Activated B cell treated with CpG ODN at 0.5 μM for 24 hours (primary cell): ENCODE measurements at places on chromosomes 7 and 10. TPM values are rescaled to one million over a fixed set of nuclear protein-coding genes. Genes with fewer than 3 reads are reported as not detected.

GRCh38 chr7:133551466-133551865, 298.6 kb downstream of the EXOC4 start:
- DNase-seq: no peak

- peak; percentile 18 for DNase-seq
Observed at GRCh38 chr7:104231054-104232046, 23.5 kb upstream of the ORC5 start.

- DNase-seq: no peak
Observed at GRCh38 chr10:59006511-59007306, 169.7 kb upstream of the PHYHIPL start.

DNA sequence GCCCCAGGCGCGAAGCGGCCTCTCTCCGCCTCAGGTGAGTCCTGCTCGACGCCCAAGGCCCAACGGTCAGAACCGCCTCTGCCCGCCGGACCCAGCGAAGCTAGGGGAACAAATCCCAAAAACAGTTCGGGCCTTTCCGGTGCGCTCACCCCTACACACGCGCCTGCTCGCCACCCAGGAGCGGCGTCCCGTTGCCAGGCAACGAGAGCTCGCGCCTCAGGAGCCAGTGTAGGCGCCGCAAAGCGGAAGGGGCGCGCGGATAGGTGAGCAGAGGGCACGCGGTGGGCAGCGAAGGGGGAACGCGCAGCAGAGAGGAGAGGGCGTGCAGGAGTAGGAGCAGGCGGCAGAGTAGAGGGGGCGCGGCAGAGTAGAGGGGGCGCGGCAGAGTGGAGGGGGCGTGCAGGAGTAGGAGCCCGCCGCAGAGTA, at the start of the genes DYDC1 and DYDC2:
Gene DYDC1 (minus strand): TSS at position 193 of the 426 bp plus-strand sequence. CDS start 4,154 bp downstream, outside the sequence.
Gene DYDC2 (plus strand): TSS at position 219 of the 426 bp plus-strand sequence. CDS start 5,663 bp downstream, outside the sequence.
- DNase-seq: peak; percentile 21

DNA sequence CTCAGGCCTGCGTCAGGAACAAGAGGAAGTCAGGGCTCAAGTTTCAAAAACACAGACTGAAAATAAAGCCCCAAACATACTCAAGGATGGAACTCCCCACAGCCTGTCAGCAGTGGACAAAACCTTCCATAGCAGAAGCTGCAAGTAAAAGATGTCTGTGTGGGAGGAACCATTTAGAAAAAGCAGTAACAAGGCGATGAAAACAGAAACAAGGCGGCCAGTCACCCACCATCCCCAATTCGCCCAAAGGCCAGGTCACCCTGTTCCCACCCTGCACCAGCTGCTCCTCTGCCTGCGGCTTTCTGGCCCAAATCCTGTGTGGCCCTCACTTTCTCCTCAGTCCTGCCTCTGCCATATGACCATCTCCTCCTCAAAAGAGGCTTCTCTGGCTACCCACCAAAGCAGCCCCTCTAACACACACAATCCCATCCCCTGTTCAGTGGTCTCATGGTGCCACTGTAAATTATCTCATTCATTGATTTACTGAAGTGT, 27.8 kb downstream of the KCNMA1 start:
- DNase-seq: no peak

- DNase-seq: no peak
Observed at GRCh38 chr10:66144016-66144415, 781.8 kb upstream of the LRRTM3 start.

The CALHM3 gene
- total RNA-seq: not detected in 2 replicates

The MEOX2 gene
- total RNA-seq: not detected in 2 replicates

The STEAP1B gene
- total RNA-seq: 96.4 and 117 TPM in 2 replicates

The ANK3 gene
- total RNA-seq: 4.0 and 4.2 TPM in 2 replicates

The GCC1 gene
- total RNA-seq: 22.5 and 23.3 TPM in 2 replicates
